Activated CD4-positive, alpha-beta T cell treated with anti-CD3 and anti-CD28 coated beads, Interleukin-2, amount 10 ng/mL, durations not matched to agents 7 days and 5 days (primary cell): ENCODE measurements at places on chromosomes 4 and X.

GRCh38 chr4:98394134-98394533, 132.9 kb downstream of the RAP1GDS1 start:
- no peak for DNase-seq

GRCh38 chr4:139986106-139986505, 167.9 kb downstream of the MAML3 start:
- no peak for DNase-seq

- no peak for DNase-seq
Measured at GRCh38 chrX:20680998-20681397, 414.3 kb upstream of the RPS6KA3 start.

- peak; percentile 12 for DNase-seq
Measured at GRCh38 chr4:78057135-78057599, at the start of gene FRAS1. FRAS1 (plus strand) TSS chr4:78057323; CDS start chr4:78058010, 687 bp downstream.

DNA sequence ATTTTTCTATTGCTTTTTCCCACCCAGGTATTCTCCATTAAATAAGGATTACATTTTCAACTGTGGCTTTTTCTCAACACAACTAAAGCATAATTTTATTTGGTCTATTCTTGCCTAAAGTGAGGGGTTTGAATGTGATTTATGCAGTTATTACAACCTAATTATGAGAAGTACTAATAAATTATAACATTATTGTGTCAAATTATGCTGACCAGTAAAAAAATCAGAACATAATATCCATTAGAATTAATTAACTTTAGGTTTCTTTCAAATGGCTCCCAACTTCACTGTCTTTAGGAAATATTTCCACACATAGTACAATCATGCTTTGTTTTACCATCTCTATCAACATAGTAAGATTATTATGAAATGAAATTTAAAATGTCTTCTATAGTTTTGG, 1293.9 kb downstream of the FSTL5 start:
- no peak for DNase-seq

GRCh38 chr4:21765810-21766407, 182.7 kb downstream of the KCNIP4 start:
- peak; percentile 25 for DNase-seq

DNA sequence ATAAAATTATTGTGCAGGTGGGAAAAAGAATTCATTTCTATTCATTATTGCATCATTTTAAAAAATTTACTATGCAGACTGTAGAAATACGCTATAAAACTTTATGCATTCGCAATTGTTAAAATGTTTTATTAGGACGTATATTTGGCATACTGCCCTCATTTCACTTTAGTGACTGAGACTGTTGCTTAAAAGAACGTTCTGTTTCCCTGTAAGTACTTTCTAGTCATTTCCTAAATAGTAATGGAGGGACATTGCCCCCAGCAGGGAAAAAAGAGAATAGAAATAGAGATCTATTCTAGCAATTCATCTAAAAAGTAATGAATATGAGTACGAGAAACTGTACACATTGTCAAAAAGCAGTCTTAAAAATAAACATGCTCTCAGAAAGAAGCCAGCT, 1295.8 kb upstream of the TENM3 start:
- no peak for DNase-seq

DNA sequence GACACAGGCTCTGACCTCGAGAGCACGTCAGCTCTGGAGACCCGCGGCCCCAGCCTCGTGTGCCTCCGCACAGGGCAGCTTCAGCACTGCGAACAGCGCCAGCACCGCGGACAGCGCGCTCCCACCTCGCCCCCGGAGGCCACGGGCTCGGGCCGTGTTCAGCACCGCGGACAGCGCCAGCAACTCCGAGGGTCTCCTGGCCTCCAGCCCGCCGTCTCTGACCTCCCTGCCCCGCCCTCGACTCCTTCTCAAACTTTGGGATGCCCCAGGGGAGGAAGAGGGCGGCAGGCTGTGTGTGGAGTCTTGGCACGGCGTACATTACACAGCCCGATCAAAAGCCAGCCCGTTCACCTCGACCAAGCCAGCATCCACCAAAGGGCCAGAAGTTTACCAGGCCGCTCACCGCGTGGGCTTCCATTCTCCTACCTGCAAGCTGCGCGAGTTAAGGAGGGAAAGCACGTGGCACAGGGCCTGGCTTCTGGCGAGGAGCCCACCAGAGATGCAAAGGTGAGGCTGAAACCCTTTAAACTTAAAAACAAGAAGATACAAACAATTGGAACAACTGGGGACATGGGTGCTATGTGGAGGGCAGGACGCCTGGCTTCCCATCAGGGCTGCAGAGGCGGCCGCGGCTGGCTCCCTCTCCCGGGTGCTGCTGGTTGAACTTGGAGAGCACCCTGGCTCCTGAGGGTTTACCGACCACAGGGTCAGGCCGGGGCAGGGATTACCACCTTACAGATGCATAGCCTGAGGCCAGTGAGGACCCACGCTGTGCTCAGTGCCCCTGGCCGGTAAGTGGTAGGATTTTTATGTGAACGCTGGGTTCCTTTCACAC, 4.5 kb upstream of the NKX1-1 start:
- DNase-seq = peak; percentile 52

- no peak for DNase-seq
Measured at GRCh38 chrX:22134681-22135080, 102.6 kb downstream of the PHEX start.

DNA sequence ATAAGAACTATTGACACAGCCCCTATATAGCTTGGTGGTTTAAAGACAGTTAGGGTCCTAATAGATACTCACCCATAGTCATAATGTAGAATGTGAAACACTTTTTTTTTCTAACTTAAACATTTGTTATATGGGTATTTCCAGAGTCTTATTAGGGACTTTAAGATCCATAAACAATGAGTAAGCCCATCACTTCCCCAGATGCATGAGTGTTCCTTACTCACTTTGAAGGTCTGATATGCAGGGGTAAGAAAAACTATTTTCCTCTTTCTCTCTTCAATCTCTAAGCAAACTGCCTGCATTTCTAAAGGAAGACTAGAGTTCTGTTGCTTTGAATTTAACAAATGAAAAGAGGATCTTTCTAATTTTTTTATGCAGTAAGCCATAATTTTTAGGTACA, 443.6 kb upstream of the PITX2 start:
- DNase-seq = no peak

GRCh38 chr4:107444-108429, 16.6 kb upstream of the ZNF718 start:
- DNase-seq = no peak

DNA sequence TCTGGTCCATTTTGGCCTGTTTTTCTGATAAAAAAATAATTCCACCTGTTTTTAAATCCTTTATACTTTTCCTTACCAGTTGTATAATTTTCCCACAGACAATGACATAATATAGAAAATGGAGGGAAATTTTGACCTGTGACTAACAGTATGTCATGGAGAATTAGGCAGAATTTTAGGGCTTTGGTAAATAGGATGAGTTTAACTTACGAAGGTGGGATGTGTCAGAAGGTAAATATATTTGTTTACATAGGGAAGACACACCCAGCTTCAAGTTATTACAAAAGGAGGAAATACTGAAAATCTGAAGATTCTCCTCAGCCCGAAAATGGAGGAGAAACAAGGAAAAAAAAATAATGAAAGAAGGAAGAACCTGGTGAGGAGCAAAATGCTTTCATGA, 64.6 kb upstream of the PPP3CA start:
- no peak for DNase-seq

DNA sequence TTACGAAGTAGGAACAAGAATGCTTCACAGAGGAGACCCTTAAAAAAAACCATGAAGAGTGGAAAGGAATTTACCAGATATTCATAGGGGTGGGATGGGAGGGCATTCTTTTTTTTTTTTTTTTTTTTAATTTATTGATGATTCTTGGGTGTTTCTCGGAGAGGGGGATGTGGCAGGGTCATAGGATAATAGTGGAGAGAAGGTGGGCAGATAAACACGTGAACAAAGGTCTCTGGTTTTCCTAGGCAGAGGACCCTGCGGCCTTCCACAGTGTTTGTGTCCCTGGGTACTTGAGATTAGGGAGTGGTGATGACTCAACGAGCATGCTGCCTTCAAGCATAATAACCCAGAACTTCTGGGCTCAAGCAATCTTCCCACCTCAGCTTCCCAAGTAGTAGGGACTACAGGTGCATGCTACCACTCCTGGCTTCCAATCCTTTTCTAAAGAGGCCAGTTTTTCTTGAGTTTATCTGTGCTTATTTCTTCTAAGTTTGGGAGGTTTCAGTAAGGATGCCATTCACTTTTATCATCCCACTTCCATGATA, 65.9 kb upstream of the OGT start:
- no peak for DNase-seq

DNA sequence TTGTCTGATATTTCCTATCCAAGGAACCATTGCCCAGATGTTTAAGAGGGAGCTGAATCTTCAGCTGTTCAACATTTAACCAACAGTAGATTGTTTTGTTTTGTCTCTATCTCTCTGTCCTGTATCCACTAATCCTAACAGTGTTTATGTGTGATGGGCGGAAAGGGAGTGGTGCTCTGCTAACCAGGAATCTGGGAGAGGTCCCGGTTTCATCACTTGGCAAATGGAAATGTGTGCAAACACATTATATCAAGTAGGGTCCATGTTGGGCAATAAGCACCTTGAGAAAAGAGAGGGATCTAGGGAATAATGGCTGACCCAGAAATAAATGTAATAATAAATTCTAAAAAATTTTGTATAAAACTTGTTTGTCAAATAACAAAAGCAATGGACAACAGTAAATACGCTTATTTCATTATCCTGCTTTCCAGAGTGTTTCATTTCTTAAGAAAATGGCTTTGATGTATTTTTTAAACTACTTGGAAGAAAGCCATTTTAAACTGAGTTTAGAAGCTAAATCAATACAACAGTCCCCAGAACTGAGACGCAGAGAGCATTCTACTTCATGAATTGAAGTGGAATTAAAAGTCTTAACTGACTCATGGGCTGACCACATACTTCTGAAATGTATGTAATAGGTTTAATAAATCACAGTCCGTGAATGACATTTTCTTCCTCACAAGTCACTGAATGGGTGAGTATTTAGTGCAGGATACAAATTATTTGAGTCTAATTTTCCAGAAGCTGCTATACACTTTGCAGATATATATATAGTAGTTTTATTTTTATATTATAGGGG, 55.8 kb downstream of the EMCN start:
- DNase-seq = no peak

DNA sequence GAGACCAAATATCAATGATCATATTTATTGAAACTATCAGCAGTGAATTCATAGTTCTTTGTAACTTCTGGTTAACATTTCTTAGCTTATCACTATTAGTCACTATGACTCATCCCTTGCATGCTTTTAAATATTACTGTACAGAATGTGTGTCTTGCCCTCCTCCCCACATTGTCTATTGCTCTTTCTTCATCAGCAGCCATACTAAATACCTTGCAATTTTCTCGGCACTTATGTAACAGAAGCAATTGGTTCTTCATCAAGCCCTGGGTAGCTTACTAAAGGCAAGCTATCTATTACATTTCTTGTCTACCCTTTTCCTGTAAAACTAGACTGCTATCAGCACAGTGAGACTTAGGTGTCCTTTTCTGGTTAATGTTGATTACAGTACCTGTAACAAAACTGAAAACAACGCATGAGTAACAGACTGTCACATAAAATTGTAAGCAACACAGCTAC, 8.2 kb downstream of the KLHL4 start:
- no peak for DNase-seq

GRCh38 chr4:85644061-85644460, 169.1 kb downstream of the ARHGAP24 start:
- no peak for DNase-seq

- no peak for DNase-seq
Measured at GRCh38 chr4:148515248-148515647, 73.0 kb upstream of the NR3C2 start.

- no peak for DNase-seq
Measured at GRCh38 chr4:152419809-152420208, 116.1 kb downstream of the FBXW7 start.

- DNase-seq = no peak
Measured at GRCh38 chr4:10527438-10527837, 70.2 kb upstream of the ZNF518B start.

GRCh38 chrX:66150163-66150562, 13.9 kb upstream of the HEPH start:
- no peak for DNase-seq

- DNase-seq = peak; percentile 29
Measured at GRCh38 chr4:115851918-115852766, 738.7 kb upstream of the NDST4 start.

DNA sequence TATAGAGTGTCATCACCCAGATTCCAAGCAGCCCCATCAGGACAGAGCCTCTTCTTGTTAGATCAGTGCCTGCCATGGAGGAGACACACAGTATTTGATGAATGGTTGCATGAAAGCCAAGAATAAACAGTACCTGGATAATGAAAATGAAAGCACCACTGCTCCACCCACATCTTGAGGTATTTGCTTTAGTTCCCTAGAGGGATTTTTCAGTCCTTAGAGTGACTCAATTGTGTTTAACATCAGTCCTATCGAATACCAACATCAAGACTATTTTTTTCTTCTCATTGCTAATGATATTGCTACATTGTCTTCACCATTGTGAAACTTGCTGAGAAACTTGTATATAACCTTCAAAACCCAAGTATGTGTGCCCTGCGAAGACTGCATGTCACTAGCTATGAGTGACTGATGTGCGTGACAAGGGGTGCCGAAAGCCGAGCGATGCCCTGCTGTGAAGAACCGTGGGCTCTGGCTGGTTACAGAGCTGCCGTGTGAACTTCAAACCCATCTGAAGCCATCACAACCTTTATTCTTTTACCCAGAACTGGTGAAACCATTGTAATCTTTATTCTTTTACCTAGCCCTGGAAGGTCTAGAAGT, 211.3 kb upstream of the FAT1 start:
- no peak for DNase-seq

DNA sequence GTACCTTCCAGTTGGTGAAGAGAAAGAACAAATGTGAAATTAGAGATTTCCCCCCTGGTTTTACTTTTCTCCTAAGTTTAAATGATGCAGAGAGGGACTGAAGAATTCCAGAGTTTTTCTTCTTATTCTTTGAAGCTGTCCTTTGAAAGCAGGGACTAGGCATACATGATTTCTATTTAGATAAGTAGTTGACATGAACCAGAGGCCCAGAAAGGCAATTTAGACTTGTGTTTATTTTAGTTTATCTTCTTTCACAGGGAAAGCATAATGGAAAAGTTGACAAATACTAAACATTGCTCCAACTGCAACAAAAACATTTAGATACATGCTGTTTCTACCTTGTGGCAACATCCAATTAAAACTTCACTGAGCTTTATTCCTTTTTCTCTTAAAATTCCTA, 32.0 kb downstream of the PTPN13 start:
- DNase-seq = no peak

- no peak for DNase-seq
Measured at GRCh38 chr4:1477045-1477840, 71.0 kb upstream of the NKX1-1 start.

- DNase-seq = no peak
Measured at GRCh38 chr4:83358410-83358809, 23.8 kb upstream of the HPSE start.

DNA sequence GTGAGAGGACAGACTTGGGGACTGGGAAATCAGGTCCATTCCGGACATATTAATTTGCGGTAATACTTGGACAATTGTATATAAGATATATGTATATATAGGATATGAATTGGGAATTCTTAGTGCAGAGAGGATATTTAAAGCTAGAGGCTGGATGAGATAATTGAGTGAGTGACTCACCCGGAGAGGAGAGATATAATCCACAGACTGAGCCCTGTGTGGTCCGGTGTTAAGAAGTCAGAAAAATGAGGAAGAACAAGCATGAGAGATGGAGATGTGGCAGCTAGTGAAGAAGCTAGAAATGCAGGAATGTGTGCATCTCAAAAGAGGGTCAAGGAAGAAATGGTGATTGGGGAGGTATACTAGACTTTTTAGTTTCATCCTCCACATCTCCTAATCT, 336.2 kb downstream of the SLC7A11 start:
- no peak for DNase-seq

GRCh38 chr4:932713-933070, 432 bp downstream of the TMEM175 start:
- no peak for DNase-seq
